ENCODE measurements at places on chromosomes 4 and X. TPM values are rescaled to one million over a fixed set of nuclear protein-coding genes. Genes with fewer than 3 reads are reported as not detected.

The EMCN gene
- total RNA-seq, result not detected

The ARMCX1 gene
- 36.3 TPM for total RNA-seq

The CENPVL2 gene
- not detected for total RNA-seq

The RBM47 gene
- 2.3 TPM for total RNA-seq

The PHOX2B gene
- not detected for total RNA-seq

The KLHL5 gene
- total RNA-seq, result 346 TPM

The CXorf51A gene
- total RNA-seq, result not detected

The ADH4 gene
- total RNA-seq, result not detected

The DCAF4L1 gene
- under 0.01 TPM for total RNA-seq

The ODAM gene
- not detected for total RNA-seq

The DGKK gene
- not detected for total RNA-seq

The LRP2BP gene
- total RNA-seq, result 0.43 TPM

The MAGED4 gene
- 18.5 TPM for total RNA-seq

The CXCL11 gene
- 0.14 TPM for total RNA-seq

The NLRP2B gene
- not detected for total RNA-seq

The SYP gene
- 0.29 TPM for total RNA-seq

The AP1S2 gene
- 47.0 TPM for total RNA-seq

The NLGN3 gene
- 0.22 TPM for total RNA-seq

The TBC1D14 gene
- 44.4 TPM for total RNA-seq

The HTR2C gene
- total RNA-seq, result 0.44 TPM

The BEX2 gene
- 2.6 TPM for total RNA-seq

The FRMPD4 gene
- total RNA-seq, result 14.0 TPM

The UGT2B15 gene
- not detected for total RNA-seq

The MGST2 gene
- total RNA-seq, result 12.6 TPM

All from placental pericyte (primary cell).